ENCODE measurements at places on chromosomes 12 and 14.

- no peak for DNase-seq
Measured at GRCh38 chr12:87383680-87384079, 645.5 kb downstream of the C12orf50 start.

GRCh38 chr14:75109877-75110276 lies 17.0 kb downstream of the NEK9 start:
- DNase-seq: no peak

GRCh38 chr14:88681755-88682494 lies 110.8 kb downstream of the EML5 start:
- DNase-seq: no peak

- DNase-seq: no peak
Measured at GRCh38 chr12:68250454-68250853, 3.0 kb downstream of the IL22 start.

DNA sequence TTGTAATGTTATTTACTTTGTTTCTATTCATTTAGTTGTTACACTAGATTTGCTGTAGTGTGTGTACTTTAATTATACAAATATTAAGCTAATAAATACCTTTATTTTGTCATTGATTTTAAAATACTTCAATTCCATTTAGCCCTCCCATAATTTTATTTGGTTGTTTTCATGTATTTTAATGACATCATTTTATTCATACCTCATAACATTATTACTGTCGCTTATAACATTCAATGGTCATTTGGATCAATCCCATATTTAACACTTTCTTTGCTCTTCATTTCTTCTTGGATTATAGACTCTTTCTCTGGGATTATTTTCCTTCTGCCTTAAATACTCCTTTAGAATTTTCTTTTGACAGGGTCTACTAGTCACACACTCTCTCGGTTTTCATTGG lies 86.6 kb upstream of the CAND1 start:
- DNase-seq: no peak

DNA sequence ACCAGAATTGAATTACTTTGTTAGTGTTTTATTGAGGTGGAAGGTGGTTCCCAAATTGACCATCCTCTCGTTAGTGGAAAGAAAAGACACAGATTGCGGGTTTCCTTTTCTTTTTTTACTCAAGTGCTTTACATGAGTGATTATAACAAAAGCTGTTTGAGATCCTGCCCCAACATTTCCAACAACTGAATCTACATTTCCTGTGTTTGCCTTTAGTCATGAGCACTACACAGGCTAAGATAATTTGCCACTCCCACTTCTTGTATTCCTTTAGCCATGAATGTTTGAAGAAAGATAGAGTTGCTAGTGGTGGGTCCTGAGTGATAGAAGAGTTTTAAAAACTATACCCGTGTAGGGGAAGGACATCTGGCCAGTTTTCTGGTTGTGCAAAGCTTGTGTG lies 16.0 kb downstream of the RERGL start:
- DNase-seq: no peak

DNA sequence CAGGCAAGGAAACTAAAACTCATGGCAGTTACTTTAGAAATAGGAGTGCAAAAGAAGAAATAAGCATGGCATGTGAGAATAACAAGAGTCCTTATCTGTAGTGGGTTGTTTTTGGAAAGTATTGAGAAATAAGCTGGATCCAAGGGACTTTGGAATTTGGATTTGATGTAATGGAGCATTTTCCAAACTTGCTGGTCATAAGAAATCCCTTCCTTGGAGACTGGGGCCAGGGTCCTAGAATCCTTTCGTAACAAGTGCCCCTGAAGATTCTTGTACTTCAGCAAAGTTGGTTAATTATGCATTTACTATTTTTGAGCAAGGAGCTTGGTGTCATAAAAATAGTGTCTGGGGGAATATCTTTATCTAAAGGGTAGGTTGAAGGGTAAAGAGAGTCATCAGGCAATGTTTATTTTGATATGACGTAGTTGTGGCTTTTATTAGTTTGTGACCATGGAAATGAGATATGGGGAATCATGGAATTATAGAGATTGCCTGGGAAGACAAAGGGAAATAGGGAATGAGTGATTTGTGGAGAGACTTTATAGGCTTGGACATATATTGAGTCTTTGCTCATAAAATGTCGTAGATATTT lies 53.9 kb downstream of the WNK1 start:
- no peak for DNase-seq

- no peak for DNase-seq
Measured at GRCh38 chr14:54023027-54023426, 66.4 kb upstream of the BMP4 start.

- DNase-seq: no peak
Measured at GRCh38 chr12:131672941-131673887, 37.7 kb upstream of the SFSWAP start.

DNA sequence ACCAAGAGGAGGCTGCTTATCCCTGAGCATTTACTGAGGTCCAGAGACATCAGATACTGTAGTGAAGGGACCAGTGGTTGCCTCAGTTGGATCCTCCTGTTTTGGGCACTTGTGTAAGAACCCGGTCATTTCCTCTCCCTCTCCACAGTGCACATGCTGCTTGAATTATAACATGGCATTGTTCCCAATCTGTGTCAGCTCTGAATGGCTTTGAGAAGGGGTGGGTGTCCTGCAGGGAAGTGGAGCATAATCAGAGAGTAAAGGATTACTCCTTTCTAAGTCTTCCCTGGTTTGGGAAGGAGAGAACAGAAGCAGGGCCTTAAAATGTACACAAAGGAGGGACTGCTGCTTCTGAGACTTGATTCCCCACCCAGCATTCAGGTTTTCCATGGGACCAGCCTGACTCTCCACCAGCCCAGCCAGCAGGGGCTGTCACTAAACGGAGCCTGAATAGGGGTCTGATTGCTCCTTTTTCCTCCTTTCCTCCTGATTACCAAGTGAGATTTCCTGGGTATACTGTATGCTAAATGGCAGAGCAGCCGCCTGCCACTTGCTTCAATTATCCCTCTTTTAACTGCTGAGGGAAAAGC lies 78.4 kb downstream of the NRXN3 start:
- DNase-seq: no peak

GRCh38 chr14:56129092-56129491 lies 10.9 kb downstream of the PELI2 start:
- no peak for DNase-seq

DNA sequence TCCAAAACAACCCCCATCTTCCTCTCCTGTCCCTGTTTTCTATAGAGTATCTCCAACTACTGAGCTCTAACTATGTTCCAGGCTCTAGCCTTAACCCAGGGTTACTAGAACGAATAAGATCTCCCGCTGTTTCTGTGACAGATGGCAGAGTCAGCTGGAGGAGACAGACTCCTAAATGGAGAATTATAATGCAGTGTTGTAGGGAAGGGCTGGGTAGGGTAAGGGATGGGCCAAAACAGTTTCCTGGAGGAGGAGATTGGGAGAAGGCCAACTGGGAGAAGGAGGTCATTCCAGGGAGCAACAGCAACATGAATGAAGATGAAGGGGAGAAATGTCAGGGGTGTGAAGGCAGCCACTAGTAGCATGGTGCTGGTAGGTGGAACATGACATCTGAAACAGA lies 73.4 kb upstream of the ANO4 start:
- no peak for DNase-seq

DNA sequence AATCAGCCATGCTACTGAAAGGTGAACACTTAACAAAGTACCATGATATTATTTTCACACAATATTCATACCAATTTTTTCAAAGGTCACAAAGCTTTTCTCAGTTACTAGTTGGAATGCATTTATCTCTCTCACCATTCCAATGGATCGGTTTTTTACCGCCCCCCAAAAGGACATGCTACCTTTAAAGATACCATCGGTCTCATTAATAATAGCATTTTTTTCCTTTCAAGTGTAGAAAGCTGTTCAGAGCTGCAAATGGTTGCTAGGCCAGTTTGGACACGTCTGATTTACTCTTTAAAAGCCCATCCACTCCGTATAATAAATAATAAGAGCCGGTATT lies 34.9 kb upstream of the STON2 start:
- no peak for DNase-seq

GRCh38 chr14:102732924-102733323 lies 44.3 kb upstream of the TRAF3 start:
- no peak for DNase-seq

DNA sequence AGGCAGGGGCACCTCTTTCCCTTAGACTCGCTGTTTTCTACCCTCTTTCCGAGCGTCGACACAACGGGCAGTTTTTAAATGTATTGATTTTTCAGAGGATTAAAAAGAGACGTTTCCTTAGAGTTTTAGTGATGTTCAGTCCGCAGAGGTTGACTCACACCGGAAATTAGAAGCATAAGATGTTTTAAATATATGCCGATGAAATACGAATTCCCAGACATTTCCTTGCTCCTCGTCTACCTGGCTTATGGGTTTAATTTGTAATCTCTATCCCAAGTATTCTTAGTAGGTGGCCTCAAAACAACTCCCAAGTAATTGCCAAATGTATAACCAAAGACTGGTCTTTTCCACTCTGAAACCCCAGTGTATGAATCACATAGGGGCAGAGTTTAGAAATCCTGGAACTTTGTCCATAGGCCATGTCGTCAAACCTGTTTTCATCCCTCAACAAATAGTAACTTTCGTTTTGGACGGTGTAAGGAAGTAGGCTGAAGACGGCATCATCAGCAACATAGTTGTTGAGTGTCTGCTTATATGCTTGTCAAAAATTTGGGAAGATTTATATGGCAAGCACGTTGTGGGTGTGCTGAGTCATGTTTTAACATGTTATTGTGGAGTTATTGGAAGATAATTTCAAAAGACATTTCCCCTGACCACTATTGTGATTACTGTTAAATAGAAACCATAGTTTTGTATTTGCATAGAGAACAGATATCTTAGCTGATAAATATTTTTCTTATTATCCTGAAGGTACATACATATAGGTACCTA lies 824 bp downstream of the TBK1 start:
- no peak for DNase-seq

DNA sequence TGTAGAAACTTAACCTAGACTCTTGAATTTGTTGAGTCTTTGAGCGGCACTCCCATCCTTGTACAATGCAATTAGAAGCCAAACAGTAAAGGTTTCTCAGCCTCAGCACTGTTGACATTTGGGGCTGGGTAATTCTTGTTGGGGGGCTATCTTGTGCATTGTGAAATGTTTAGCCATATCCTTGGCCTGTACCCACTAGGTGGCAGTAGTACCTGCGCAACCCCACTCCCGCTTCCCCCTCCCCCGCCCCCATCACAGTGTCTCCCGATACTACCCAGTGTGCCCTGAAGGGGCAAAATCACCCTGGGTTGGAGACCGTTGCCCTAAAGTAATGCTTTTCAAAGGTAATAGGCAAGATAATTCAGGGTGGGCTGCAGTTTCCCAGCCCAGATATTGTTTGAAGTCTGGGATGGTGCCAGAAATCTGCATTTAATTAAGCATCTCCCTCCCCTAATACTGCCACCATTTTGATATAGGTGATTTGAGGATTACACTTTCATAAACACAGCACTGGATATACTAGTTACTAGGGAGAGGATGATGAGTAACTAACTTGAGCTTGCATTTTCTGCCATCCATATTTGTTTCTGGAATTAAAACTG lies 1.8 kb downstream of the COX6A1 start:
- DNase-seq: peak; percentile 69

DNA sequence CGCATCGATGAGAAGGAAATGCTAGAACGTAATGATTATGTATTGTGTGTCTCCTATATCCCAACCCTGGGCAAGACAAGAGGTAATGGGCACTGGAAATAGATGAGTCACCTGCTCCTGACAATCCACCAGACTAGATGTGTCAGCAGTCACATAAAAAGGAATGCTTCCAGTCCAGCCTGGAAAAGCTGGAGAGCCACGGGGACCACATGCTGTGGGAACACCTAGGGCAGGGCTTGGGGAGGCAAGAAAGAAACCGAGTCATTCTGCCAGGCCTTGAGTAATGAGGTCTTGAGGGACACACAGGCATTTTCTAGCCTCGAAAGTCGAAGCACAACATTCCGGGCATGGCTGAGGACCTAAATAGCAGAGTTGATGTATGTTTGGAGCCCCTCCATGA lies 716.7 kb upstream of the TMEM132C start:
- DNase-seq: no peak

- DNase-seq: no peak
Measured at GRCh38 chr12:70534466-70534865, 102.8 kb downstream of the PTPRB start.

DNA sequence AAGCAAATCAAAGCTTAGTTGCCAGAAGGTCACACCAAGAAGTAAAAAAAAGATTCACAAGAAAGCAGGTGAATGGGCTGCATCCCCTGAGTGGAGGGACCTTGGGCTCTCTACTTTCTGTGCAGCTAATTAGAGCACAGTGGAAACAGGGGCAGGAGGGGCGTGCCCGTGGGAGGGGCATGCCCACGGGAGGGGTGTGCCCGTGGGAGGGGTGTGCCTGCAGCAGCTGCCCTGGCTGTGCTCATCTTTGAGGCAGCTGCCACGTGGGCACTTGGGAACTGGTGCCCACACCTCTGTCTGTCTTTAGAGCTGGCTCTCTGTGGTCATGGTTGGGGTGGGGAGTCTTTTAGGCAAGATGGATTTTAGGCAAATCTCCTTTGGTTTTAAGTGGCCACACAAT lies 60.0 kb downstream of the EML1 start:
- no peak for DNase-seq

- no peak for DNase-seq
Measured at GRCh38 chr12:95173392-95174251, 43.6 kb downstream of the FGD6 start.

GRCh38 chr14:44477953-44478352 lies 29.1 kb downstream of the FSCB start:
- DNase-seq: no peak

GRCh38 chr14:103528587-103529382 lies at the start of gene TRMT61A:
TRMT61A (plus strand) TSS chr14:103529196; CDS start chr14:103529979, 783 bp downstream.
- DNase-seq: peak; percentile 54

DNA sequence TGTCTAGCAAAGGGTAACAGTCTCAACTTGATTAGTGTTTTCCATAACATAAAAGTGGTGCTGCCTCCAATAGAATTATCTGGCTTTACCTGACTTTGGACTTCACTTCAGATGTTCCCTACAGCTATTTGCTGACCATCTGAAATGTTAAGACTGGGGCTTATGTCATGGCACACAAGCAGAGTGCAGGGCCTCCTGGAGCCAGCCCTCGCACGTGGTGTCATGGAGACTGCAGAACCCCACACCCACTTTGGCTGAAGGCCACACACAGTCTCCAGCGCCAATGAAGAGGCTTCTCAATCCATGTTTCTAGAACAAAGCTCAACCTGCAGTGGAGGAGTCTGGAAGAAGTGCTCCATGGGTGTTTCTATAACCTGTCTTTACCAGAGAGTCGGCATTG lies 169.6 kb upstream of the FRMD6 start:
- no peak for DNase-seq

DNA sequence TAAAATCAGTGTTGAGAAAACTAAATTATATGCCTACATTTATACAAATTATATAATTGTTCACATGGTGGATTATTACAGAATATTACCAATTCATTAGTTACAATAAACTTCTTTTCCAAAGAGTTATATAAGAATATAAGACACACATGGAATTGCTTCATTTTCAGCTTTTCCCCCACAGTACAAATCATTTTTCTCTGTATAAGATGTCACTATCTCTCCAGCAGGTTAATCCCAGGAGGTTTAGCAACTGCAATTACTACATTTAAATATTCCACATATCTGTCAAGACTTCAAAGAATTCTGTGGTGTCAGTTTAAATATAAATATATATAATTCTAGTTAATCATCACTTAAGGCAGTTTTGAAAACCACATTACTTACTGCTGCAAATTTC lies 59.6 kb upstream of the G2E3 start:
- no peak for DNase-seq

All from stimulated activated CD4-positive, alpha-beta T cell treated with anti-CD3 and anti-CD28 coated beads, Interleukin-15, amount 100 ng/mL, for 48 hours (primary cell).